Esophagus squamous epithelium (tissue), 5 donors: ENCODE measurements at places on chromosomes 5 and 9.

DNA sequence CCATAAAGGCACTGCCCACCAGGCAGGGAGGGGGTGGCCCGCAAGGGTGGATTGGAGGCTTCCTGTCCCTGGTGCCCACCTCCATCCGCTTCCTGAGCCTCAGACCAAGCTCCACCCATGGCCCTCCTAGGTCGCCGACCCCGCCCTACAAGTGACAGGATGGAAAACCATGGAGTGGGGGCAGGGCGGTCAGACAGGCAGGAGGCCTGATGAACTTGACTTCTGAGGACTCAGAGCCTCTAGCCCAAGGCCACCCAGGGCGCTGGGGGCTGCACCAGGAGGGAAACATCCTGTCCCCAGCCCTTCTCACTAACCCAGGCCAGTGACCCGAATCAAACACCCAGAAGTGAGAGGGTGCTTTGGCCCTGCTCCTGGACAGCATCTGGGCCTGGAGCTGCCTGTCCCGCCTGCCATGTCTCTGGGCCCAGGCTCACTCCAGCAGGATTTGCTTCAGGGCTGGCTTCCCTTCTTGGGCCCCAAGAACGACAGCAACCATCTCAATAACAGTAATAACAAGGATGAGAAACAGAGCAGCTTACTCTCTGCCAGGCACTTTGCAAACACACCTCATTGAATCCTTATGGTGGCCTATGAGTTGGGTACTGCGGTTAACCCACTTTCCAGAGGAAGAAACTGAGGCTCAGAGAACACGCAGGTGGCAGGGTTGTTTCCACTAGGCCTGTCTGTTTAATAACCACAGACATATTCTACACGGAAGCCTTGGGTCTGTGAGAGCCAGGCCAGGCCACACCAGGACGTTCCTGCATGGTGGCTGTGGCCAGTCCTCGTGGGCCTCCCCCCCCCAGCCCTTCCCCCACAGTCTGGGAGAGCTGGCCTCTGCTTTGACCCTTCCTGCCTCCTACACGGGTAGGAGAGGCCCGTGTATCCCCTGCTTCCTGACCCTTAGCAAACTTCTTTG is 4.4 kb upstream of the ST6GALNAC6 start:
- DNase-seq: no peak

- DNase-seq: no peak
Measured at GRCh38 chr5:133612249-133612860, at the start of gene FSTL4. TSS of gene FSTL4 (minus strand) at chr5:133612541.

- DNase-seq: no peak
Measured at GRCh38 chr9:72428329-72428728, 63.3 kb upstream of the ZFAND5 start.

DNA sequence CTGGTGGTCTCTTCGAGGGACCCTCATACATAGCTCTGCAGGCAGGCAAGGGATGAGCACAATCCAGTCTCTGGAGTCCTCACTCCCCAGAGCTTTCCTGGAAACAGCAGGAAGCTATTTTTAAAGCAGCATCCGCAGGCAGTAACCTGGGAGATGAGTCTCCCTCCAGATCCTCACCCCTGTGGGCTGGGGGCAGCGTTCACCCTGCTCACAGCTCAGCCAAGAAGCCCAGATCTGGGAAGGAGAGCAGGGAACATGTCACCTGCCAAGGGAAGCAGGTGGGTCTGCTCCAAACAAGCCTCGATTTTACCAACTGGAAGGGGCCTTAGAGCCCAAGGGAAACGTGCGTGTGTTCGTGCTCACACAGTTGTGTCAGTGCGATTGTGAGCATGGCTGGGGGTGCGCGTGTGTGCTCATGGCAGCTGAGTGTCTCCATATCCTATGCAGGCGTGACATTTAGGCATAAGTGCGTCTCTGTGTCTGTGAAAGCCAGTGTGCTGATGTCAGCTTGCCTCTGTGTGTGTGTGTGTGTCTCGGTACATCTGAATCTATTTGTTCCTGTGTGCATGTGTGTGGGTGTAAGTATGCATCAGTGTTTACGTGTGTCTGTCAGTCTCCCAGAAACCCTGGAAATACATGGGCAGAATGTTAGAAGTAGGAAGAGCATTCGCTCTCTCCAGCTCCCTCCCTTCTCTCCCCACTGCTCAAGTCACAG is 40.6 kb upstream of the CPLX2 start:
- no peak for DNase-seq

DNA sequence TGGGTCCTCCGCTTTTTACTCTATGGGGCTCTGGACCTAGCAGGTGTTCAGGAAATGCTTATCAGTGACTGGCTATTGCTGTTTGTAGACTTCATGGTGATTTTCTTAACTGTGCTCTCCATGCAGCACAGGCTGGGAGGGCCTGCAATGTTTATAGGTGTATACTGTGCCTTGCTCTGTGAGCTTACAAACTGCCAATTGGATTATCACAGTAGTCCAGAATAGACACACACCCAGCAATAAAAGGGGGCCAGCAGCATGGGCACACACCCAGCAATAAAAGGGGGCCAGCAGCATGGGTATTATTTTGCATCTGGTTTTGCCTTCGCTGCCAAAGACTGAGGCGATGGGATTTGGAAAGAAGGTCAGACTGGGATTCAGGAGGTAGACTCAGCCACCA is 100.0 kb downstream of the CRB2 start:
- no peak for DNase-seq
